ENCODE measurements at places on chromosomes 2 and 18.

GRCh38 chr2:45330637-45331409, 280.2 kb downstream of the SRBD1 start:
- no peak for DNase-seq

DNA sequence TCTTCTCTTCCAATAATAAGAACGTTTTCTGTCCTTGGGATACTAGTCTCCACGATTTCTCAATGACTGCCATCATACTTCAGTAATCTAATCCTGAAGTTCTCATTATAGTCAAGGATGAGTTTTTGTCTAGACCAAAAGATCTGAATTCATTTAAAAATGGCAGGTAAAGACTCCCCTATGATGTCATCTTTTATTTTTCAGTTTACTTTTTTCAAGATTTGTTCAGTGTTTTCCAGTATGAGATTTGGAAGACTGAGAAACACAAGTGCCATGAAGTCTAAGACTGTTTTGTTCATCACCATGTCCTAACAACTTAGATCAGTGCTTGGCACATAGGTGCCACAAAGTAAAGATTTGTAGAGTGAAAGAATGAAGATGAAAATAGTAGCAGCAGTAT, 35.8 kb upstream of the PPP4R3B start:
- DNase-seq, result no peak

DNA sequence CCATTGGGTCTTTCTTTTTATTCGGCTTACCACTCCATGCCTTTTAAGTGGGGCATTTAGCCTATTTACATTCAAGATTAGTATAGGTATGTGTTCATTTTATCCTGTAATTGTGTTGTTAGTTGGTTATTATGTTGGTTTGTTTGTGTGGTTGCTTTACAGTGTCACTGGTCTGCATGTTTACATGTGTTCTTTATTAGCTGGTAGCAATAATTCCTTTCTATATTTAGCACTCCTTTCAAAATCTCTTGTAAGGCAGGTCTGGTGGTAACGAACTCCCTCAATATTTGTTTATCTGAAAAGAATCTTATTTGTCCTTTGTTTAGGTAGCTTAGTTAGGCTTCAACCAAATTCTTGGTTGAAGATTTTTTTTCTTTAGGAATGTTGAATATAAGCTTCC, 68.7 kb upstream of the XDH start:
- no peak for DNase-seq

DNA sequence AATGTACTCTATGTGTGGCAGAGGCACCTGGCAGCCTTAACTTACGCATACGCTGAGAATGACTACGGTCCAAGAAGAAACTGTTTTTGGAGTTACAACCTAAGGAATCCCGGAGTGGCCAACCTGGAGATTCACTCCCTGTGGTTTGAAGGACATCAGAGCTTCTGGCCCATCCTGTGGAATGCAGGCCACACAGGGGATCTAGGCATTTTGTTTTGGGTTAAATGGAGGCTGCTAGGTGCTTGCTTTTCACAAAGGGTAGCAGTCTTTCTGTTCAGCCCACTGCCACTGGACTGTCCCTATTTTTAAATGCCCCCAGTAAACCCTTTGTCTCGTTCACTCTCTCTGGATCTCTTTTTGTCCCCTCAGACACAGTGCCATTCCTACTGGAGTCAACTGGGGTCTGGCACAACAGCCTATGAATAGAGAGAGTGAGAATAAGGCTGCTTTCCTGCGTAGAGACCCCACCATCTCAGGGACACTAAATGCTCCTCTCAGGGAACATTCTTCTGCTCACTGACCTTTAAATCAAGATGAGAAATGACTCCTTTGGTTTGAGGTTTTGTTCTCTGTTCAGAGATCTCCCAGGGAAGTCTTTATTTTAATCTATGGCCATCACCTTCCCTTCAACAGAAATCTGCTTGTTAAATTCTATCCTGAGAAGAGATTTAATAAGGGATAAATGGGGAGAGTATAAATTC, 124.9 kb downstream of the B3GNT2 start:
- DNase-seq, result no peak

DNA sequence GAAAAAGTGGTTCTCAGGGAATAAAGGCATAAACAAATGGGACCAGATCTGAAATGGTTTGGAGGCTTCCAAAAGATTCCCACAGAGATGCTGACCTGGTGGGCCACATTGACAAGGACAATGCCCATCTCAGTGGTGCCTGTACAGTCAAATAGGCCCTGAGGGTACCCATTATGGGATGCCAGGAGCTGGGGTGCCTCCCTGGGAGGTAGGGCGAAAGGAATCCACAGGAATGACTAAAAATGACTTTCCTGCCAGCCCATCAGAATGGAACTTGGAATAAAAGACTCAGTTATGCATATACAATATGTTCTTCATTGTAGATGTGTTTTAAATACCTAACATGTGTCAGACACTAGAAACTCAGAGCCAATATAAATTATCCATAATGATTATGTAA, 248.5 kb downstream of the RNF144A start:
- no peak for DNase-seq

GRCh38 chr2:9388199-9388681, 35.1 kb downstream of the ITGB1BP1 start:
- DNase-seq, result no peak

DNA sequence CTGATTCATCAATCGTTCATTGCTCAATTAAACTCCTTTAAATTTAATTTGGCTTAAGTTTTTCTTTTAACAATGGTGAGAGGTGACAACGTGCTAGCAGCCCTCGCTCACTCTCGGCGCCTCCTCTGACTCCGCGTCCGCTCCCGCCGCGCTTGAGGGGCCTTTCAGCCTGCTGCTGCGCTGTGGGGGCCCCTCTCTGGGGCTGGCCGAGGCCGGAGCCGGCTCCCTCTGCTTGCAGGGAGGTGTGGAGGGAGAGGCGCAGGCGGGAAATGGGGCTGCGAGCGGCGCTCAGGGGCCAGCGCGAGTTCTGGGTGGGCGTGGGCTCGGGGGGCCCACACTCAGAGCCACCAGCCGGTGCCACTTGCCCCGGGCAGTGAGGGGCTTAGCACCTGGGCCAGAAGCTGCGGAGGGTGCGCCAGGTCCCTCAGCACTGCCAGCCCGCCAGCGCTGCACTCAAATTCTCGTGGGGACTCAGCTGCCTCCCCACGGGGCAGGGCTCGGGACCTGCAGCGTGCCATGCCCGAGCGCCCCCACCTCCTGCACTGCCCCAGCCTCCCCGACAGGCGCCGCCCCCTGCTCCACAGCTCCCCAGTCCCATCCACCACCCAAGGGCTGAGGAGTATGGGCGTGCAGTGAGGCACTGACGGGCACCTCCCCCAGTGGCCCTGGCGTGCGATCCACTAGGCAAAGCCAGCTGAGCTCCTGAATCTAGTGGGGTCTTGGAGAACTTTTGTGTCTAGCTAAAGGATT, 19.6 kb downstream of the ANKMY1 start:
- DNase-seq, result no peak

GRCh38 chr2:197121756-197122385, 188.7 kb downstream of the ANKRD44 start:
- DNase-seq, result no peak

DNA sequence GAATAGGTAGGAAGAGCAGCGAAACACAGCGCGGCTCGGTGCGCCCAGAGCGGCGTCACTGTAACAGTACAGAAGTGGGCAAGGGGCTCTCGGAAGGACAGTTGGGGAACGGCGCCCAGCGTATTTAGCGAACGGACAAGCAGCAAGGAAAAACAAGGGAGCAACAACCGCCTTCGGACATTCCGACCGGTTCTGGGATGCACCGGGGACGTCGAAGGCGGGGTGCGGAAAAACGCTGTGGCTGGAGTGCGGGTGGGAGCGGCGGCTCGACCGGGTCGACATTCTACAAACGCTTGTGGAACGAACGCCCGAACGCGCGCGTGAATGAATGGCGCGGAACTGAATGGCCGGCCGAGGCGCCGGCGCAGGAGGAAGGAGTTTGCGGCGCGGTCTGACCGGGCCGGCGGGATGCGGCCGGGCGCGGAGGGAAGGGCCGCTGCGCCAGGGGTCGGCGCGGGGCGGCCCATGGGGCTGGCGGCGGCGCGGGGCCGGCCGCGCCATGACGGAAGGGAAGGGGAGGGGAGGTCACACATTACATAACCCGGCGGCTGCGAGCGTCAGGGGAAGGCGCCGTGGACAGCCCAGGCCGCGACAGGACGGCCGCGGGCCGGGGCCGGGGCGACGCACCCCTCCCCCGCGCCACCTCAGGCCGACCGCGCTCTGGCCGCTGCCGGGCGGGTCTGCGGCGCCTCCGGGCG, 605 bp downstream of the REV1 start:
- peak; percentile 88 for DNase-seq

DNA sequence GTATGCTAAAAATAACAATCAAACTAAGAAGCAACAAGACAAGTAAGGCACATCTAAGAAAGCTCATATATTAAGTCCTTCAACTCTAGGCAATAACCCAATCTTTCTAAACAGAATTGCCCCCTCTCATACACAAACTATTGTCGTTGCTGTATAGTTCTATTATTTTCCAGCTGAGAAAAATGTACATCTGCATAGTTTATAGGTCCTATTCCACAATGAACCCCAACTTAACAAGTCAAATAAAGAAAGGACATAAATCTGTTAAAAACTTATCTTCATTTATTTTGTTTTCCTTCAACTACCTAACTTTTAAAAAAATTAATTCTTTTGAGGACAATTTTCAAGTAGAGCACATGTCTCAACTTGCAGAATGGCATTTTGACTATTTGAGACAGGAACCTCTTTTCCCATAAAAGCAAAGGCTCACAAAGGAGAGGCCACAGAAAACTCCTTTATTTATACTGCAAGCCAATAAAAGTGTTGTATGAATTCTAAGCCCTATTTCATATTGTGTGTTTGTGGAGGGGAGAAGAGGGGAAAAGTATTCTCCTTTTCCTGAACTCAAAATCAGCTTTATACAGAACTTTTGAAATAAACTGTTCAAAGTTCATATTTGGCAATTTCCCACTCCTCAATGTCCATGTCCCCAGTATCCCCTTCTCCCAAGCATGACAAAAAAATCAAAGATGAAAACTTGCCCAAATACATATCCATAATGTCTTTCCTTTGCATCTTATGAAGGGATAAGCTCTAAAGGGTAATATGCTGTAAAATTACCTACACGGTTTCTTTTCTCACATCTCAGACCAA, 37.4 kb downstream of the RTN4 start:
- no peak for DNase-seq

DNA sequence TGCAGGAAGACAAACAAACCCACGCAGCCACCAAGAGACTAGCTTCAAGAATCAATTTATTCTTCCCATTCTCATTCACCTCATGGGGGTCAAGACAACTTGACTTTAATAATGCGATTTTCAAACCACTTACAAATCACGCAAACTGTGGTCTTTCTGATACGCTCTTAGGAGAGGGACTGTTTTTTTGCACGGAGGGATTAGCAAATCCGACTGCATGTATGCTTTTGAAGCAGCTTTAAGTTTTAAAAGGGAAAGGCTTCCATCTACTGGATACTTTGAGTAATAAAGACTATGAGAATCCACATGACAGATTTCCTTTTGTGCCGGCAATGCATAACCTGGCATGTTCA, 322.9 kb upstream of the KCNJ3 start:
- DNase-seq, result peak; percentile 29

- no peak for DNase-seq
Observed at GRCh38 chr2:135095591-135095990, 43.5 kb downstream of the RAB3GAP1 start.

- DNase-seq, result no peak
Observed at GRCh38 chr2:27808984-27809383, 37.5 kb downstream of the MRPL33 start.

DNA sequence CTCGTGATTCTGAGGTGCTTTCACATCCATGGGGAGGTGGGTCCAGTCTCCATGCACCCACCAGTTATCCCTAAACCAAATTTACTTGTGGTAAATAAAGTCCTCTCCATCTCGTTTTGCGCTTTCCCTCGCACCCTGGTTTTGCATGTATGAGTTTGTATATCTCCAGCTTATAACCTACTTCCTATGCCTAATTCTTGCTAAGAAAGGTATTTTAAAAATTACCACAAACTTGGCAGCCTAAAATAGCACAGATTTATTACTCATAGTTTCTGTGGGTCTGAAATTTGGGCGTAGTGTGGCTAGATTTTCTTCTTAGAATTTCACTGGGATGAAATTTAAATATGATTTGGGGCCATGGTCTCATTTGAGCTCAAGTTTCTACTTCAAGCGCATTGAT, 511.5 kb downstream of the NYAP2 start:
- DNase-seq, result no peak

GRCh38 chr2:128473175-128474035, 154.7 kb upstream of the HS6ST1 start:
- DNase-seq, result no peak

DNA sequence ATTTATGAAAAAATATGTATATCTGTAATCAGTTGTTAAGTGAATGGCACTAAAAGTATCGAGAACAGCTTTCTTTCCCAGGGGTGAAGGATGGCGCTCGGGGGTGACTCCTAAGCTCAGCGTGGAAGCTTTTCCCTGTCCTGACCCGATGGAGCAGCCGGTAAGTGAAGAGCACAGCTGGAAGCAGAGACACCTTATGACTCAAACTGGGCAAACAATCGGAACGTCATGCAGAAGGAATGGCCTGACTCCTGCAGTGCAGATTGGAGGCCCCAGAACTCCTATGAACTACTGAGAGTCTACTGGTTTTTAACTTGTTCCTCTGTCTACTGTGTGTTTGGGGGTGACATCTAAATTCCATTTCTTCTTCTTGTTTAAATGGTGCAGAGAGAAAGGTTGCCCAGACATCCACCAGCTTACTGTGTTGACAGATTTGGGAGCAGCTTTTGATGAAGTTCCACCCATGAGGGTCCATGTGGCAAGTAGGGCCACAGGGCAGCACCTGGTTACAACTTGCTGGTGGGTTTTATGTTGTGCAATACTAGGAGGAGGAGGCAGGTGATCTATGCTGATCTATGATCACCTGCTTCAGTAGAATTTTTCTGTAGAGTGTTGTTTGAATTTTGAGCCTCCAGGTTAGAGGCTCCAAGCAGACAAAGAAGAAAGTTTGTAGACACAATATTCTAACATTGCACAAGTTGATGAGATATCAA, 52.8 kb upstream of the TMEM182 start:
- no peak for DNase-seq

DNA sequence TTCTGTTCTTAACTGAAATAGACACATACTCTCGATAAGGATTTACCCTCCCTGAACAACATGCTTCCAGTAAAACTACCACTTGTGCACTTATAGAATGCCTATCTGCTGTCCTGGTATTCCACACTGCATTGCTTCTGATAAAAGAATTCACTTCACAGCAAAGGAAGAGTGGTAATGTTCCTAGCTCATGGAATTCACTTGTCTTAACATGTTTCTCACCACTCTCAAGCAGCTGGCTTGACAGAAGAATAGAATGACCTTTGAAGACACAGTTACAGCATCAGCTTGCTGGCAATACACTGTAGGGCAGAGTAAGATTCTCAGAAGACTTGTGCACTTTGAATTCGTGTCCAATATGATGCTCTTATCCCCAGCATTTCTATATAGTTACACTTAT, 524.1 kb upstream of the CNTNAP5 start:
- no peak for DNase-seq

DNA sequence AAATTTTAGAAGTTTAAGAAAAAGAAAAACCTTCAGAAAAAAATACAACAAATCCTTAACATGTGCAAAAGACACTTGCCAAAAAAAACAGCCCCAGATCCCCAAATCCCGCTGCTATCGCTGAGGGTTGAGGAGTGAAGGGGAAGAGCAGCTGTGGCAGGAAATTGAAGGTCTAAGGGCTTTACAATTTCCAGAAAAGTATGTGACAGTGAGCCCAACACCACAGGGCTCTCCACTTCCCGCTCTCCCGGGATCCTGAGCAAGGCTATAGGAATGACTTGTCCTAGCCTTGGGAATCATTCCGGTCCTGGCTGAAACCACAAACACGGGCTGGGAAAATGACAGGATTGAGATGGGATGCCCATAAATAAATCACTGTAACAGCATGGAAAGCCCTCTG, 191.4 kb downstream of the TMEM163 start:
- DNase-seq, result no peak

GRCh38 chr2:100878000-100878791, 58.3 kb downstream of the NPAS2 start:
- DNase-seq, result no peak
